ENCODE measurements at places on chromosomes 13 and 19. TPM values are rescaled to one million over a fixed set of nuclear protein-coding genes. Genes with fewer than 3 reads are reported as not detected.

GRCh38 chr19:38210458-38210987, 13.5 kb downstream of the DPF1 start:
- DNase-seq: no peak
- H3K4me1 ChIP-seq: peaks cover 27% of the 10 kb centered on the region
- H3K27ac ChIP-seq: peak overlapping the region; percentile 28
- H3K4me3 ChIP-seq: peak overlapping the region; percentile 31

- no peak overlapping the region for H3K4me3 ChIP-seq
- DNase-seq: no peak
- no peak overlapping the region for H3K27ac ChIP-seq
- H3K4me1 ChIP-seq: no peaks in the 10 kb centered on the region
- H3K27me3 ChIP-seq: no peaks in the 10 kb centered on the region
These were observed 43.6 kb upstream of the LSM14A start for GRCh38 chr19:34128558-34129250.

GRCh38 chr19:29873801-29874575, 62.2 kb downstream of the CCNE1 start:
- H3K27ac ChIP-seq: no peak overlapping the region
- no peaks in the 10 kb centered on the region for H3K27me3 ChIP-seq
- no peaks in the 10 kb centered on the region for H3K36me3 ChIP-seq
- DNase-seq: no peak
- H3K4me3 ChIP-seq: no peak overlapping the region

The EXOC3L2 gene
- total RNA-seq: 3.0 TPM

The RNF225 gene
- total RNA-seq: not detected

- no peaks in the 10 kb centered on the region for H3K27me3 ChIP-seq
- peak; percentile 58 for DNase-seq
- no peaks in the 10 kb centered on the region for H3K4me1 ChIP-seq
These were observed 23.9 kb upstream of the GAS6 start for GRCh38 chr13:113887700-113888201.

The CYP4F2 gene
- not detected for total RNA-seq

- no peak overlapping the region for H3K4me3 ChIP-seq
- DNase-seq: no peak
- no peak overlapping the region for H3K27ac ChIP-seq
These were observed 954.7 kb downstream of the SLITRK6 start for GRCh38 chr13:84844473-84844872.

- no peak for DNase-seq
- H3K36me3 ChIP-seq: no peaks in the 10 kb centered on the region
- H3K27ac ChIP-seq: no peak overlapping the region
- H3K4me3 ChIP-seq: no peak overlapping the region
- H3K4me1 ChIP-seq: no peaks in the 10 kb centered on the region
- no peaks in the 10 kb centered on the region for H3K27me3 ChIP-seq
These were observed 15.0 kb upstream of the CCNA1 start for GRCh38 chr13:36417331-36417730.

The MTUS2 gene
- 142 TPM for total RNA-seq

DNA sequence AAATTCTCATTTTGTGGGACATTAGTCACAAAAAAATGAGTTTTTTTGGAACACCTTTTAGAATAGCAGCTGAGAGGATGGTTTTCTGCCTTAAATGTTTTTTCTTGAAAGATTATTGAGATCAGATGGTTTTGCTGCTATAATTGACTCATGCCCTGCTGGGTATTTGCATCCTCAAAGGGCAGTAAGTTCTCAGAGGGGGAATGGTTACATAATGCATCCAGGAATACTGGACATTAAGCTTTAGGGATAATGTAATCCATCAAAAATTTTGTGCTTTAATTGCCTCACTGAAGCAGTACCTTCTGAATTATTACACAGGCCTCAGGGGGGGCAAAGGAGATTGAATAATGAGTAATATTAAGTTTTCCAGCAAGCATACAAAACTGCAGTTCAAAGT, 866.3 kb upstream of the SPRY2 start:
- H3K4me3 ChIP-seq: no peak overlapping the region
- no peak overlapping the region for H3K27ac ChIP-seq

GRCh38 chr19:35556846-35557538, 6.5 kb downstream of the ATP4A start:
- H3K27ac ChIP-seq: no peak overlapping the region
- H3K27me3 ChIP-seq: peaks cover 9% of the 10 kb centered on the region
- H3K4me3 ChIP-seq: peak overlapping the region; percentile 48
- peaks cover 14% of the 10 kb centered on the region for H3K4me1 ChIP-seq
- no peaks in the 10 kb centered on the region for H3K36me3 ChIP-seq

GRCh38 chr19:16045171-16045570, 31.1 kb upstream of the TPM4 start:
- no peaks in the 10 kb centered on the region for H3K36me3 ChIP-seq
- DNase-seq: no peak
- H3K4me1 ChIP-seq: peaks cover 3% of the 10 kb centered on the region
- no peak overlapping the region for H3K4me3 ChIP-seq
- H3K27me3 ChIP-seq: no peaks in the 10 kb centered on the region
- no peak overlapping the region for H3K27ac ChIP-seq

- no peaks in the 10 kb centered on the region for H3K36me3 ChIP-seq
- H3K4me3 ChIP-seq: no peak overlapping the region
- no peaks in the 10 kb centered on the region for H3K4me1 ChIP-seq
- DNase-seq: no peak
- no peak overlapping the region for H3K27ac ChIP-seq
- H3K27me3 ChIP-seq: no peaks in the 10 kb centered on the region
These were observed 38.6 kb upstream of the ZNF30 start for GRCh38 chr19:34888091-34888490.

The HAUS8 gene
- total RNA-seq: 2.5 TPM

The NCLN gene
- 24.9 TPM for total RNA-seq

The OR7D2 gene
- not detected for total RNA-seq

The CGB1 gene
- not detected for total RNA-seq

DNA sequence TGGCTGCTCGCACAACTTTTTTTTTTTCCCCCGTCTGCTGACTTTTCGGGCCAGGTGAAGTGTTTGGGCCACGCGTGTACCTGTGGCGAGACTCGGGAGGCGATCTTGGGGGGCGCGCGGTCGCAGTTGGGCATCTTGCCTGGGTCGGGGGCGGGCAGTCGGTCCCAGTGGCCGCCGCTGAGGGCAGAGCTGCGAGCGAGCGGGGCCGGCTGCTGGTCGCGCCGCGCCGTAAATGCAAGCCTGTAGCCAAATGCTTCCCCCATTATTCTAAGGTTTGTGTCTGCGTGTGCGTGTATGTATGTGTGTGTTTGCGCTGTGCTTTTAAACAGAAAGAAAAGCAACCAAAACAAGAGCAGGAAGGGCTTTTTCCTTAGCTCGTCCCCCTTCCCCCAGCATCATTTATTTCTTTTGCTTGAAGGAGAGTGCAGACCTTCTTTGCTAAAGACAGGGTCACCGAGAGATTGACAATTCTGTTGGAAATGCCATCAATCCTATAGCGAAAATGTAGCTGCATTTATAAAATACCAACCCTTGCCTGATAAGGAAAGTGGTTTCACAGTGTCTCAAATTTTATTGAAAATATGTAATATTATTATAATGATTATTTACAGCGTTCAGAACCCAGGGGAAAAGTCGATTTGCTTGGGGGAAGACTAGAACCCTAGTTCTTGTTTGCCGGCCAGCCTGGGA, 143.2 kb upstream of the ZNF536 start:
- no peaks in the 10 kb centered on the region for H3K36me3 ChIP-seq
- H3K4me1 ChIP-seq: peaks cover 45% of the 10 kb centered on the region
- H3K4me3 ChIP-seq: peak overlapping the region; percentile 64
- H3K27me3 ChIP-seq: peaks cover 6% of the 10 kb centered on the region

DNA sequence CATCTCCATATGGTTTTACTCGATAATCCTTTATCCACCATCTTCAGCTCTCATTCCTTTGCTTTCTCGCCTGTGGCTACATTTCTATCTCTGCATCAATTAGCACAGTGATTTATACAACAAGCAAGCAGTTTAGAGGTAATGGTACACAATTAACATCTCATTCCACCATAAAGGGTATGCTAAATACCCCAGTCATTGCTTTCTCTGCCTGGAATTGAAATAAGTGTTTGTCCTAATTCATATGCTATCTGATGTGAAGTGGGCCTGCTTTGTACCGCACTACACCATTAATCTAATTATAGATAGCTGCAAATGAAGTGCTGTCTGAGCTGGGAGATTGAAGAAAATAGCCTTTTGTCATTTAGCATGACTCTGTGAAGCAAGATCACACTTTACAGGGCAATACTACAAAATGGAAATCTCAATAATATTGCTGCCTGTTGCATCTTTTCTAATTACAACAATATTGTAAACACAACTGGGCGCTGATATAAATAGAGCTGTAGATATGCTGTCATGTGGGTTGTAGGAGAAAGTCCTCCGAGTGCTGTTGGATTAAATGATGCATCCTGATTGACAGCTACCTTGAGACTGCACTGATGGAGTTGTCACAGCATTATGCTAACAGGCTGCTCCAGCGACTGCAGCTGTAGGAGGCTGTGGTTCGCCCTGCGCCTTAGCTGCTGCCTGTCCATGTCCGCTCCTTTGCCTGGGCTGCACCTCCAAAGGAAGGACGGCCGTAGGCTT, 78.2 kb downstream of the GGACT start:
- H3K4me1 ChIP-seq: peaks cover 28% of the 10 kb centered on the region
- no peaks in the 10 kb centered on the region for H3K36me3 ChIP-seq
- DNase-seq: no peak
- no peaks in the 10 kb centered on the region for H3K27me3 ChIP-seq
- no peak overlapping the region for H3K4me3 ChIP-seq

DNA sequence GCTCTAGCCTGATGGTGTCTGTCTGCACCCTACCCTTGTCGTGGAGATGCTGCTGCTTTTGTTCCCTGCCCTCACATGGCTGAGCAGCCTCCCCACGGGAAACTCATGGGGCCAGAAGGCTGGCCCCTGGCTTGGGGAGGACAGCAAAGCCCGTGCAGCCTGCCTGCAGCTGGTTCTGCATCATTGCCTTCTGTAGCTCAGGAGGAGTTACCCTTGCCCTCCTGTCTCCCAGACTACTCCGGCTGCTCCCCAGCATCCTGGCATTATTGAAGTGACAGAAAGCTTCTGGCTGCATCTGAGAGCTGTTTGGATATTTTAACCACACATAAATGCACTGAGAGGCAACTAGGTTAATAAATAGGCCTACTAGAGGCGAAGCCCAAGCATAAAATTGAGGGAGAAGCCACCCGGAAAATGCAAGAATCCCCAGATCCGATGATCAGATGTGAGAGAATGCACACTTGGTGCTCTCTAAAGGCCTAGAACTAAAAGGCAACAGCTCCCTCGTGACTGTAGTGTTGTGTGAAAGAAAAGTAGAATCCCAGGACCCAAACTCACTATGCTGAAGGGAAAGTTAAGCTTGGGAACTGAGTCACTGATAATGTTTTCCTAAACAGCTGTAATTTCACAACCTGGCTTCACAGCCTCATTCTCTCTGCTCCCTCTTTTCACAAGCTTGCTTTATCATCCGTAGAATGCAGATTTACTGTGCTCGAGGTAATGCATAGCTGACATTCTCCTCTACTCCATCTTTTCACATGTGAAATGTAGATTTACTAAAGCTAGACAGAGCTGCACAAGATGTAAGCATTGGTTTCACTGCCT, 110.8 kb downstream of the TNFRSF19 start:
- H3K36me3 ChIP-seq: no peaks in the 10 kb centered on the region
- H3K4me1 ChIP-seq: no peaks in the 10 kb centered on the region
- H3K27ac ChIP-seq: no peak overlapping the region
- DNase-seq: no peak

DNA sequence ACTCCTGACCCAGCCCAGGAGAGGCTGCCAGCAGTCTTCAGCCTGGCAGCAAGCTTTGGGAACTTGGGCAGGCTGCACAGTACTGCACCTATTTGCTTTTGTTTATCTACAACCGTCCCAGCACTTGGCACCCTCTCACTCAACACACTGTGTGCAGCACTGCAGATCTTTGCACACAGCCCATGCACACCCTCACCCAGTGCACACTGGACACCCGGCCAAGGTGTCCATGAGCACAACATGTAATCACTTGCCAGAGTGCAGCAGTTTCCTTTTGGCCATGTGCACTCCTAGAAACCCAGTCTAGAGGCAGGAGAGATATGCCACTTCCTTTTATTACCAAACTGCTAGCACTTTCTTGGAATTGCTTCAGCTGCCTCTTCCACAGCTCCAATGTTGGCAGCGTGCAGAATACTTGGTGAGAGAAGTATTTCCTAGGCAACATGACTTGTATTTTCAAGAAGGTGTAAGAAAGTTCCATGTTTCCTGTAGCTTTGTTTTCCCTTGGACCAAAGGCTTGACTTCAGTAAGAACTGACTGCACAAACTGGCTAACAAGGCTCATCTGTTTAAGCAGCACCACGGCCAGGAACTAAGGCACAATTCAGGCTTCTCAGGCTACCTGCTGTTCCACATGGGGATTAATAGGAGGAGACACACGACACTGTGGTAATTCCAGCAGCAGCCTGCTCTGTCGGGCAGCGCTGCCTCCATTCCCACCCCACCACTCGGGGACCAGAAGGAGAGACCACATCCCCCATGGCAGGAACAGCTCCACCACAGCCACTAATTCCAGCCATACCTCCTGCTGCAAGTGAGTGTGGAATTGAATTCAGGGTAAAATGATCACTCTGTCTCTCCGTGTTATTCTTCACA, 15.3 kb downstream of the ATP7B start:
- H3K27ac ChIP-seq: peak overlapping the region; percentile 31
- no peak for DNase-seq
- H3K27me3 ChIP-seq: no peaks in the 10 kb centered on the region
- peak overlapping the region; percentile 19 for H3K4me3 ChIP-seq

GRCh38 chr19:46297700-46298478, 1.0 kb downstream of the HIF3A start:
- peak overlapping the region; percentile 97 for H3K27ac ChIP-seq
- peak overlapping the region; percentile 65 for H3K4me3 ChIP-seq
- peak; percentile 91 for DNase-seq
- H3K4me1 ChIP-seq: peaks cover 63% of the 10 kb centered on the region

DNA sequence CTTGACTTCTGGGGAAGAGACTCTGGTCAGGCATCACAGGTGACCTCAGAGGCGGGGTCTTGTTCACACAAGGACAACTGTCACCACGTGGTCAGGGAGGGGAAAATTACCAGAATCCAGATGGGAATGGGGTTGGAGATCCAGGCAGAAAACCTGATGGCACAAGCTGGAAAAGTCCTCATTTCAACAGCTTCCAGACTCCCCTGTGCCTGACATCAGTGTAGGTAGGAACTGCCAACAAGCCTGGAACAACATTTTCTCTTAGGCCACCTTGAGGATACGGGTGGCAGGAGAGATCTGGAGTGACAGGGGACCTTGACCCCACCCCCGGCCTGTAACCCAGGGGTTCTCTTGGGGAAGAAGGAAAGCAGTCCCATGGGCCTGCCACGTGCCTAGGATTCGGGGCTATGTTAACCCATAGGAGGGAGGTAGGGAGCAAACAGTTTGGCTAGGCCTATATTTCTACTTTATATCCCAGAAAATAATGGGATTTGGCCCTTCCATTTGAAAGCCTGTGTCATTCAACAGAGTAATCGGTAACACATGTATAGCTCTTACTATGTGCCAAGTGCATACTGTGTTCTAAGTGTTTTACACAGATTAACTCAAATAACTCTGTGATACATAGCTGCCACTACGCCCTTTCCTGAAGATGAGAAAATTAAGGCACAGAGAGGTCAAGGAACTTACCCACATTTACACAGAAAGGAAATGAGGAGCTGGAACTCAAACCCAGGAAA, 44.9 kb upstream of the C13orf42 start:
- no peaks in the 10 kb centered on the region for H3K36me3 ChIP-seq
- H3K4me3 ChIP-seq: no peak overlapping the region
- DNase-seq: no peak
- H3K27ac ChIP-seq: no peak overlapping the region
- H3K27me3 ChIP-seq: no peaks in the 10 kb centered on the region

The RFPL4A gene
- not detected for total RNA-seq

All from right atrium auricular region (tissue), 2 donors.